ENCODE measurements at places on chromosomes 4 and X. TPM values are rescaled to one million over a fixed set of nuclear protein-coding genes. Genes with fewer than 3 reads are reported as not detected.

GRCh38 chr4:142168181-142168580, 531.8 kb downstream of the IL15 start:
- no peak for DNase-seq

The SPANXD gene
- total RNA-seq: not detected

DNA sequence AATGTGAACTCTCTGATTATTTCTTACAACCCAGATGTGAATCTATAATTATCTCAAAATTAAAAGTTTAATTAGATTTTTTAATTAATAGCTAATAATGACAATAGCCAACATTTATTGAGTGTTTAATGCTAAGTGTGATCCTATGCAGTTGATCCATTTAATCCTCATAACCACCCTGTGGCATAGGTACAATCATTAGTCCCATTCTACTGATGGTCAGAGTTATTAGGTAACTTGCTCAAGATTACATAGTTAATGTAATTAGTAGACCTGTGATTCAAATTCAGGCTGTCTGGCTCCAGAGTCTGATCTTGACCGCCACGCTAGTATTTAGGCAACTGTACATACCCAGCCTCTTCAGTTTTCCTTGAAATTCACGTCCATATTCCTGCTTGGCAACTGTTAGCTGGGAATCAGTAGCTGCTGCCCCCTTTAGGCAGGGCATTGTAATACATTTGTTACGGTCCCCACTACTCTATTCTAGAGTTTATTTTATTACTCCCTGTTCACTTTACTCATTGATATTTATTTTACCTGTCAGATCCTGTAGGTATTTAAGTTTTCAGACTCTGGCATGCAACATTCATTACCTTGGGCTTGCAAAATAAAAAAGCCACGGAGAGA, 20.6 kb upstream of the TEC start:
- no peak for DNase-seq

The SLC10A4 gene
- not detected for total RNA-seq

DNA sequence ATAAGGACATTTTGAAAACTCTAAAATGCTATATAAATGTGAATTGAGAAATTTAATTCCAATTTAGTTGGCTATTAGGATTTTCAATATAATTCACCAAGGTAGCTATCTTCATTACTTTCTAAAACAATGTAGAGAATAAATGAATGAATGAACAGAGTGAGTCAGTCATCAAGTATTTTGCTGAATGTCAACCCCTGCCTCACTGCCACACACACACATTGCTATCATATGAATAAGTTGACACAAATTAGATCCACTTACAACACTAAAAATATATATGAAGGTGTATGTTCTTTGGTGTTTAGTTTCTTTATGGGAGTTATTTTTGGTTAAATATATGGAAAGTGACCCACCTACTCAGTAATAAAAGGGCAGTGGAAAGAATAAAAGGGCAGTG, 141.4 kb upstream of the SMIM10 start:
- no peak for DNase-seq

The TAF9B gene
- 13.9 TPM for total RNA-seq

DNA sequence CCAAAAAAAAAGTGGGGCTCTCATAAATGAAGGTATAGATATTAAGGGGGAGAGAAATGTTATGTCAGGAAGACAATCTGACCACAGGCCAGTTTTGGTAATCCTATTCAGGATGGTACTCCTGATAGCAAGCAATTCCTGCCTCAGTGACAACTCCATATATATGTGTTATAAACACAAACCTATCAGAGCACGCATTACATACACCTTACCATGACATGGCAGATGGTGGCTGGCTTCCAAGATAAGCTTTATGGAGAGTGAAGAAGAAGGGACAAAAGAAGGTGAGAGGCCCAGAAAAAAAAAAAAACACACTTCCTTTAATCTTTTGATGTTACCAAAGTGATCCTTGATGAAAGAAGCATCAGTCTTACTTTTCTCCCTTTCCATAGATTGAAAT, 29.5 kb upstream of the KDR start:
- DNase-seq: no peak

All from CD4-positive, CD25-positive, alpha-beta regulatory T cell (primary cell).